ENCODE measurements at places on chromosomes 2 and 18. TPM values are rescaled to one million over a fixed set of nuclear protein-coding genes. Genes with fewer than 3 reads are reported as not detected.

The SLC30A3 gene
- total RNA-seq, result 0.34 TPM

The PTPN4 gene
- 17.5 TPM for total RNA-seq

The GPR39 gene
- total RNA-seq, result 3.7 TPM

The STARD6 gene
- total RNA-seq, result 0.15 TPM

The PUS10 gene
- total RNA-seq, result 3.7 TPM

The ANKRD36 gene
- 3.7 TPM for total RNA-seq

The ANKRD23 gene
- total RNA-seq, result 0.89 TPM

The ABHD1 gene
- total RNA-seq, result not detected

The LBX2 gene
- total RNA-seq, result 1.3 TPM

The BOLL gene
- total RNA-seq, result not detected

The ATP9B gene
- 9.6 TPM for total RNA-seq

The PPM1B gene
- 13.6 TPM for total RNA-seq

The LIMS4 gene
- not detected for total RNA-seq

The GPR155 gene
- total RNA-seq, result 0.74 TPM

The SLC66A2 gene
- total RNA-seq, result 26.6 TPM

The REG1A gene
- not detected for total RNA-seq

The CRYBA2 gene
- not detected for total RNA-seq

The STEAP3 gene
- total RNA-seq, result 30.8 TPM

Data from bronchus fibroblast of lung (primary cell).